Uterus (tissue), 4 donors: ENCODE measurements at places on chromosomes 7 and 10.

DNA sequence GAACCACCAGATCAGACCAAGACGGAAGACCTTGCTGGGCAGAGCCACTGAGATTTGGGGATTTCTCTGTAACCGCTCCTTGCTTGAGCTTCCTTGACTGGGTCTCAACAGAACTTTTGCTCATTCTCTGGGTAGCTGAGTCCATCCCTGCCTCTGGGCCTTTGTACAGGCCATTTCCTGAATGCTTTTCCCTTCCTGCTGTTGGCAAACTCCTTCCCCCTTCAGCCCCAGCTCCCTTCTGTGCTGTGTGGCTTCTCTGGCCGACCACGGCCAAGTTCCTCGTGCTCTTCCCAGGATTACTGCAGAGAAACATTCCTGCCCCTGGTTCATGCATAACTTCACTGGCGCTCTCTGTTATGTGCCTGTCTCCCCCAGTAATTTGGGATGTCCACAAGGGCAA lies 150.5 kb upstream of the GPR26 start:
- no peak for DNase-seq

GRCh38 chr7:136045181-136045580 lies 68.0 kb upstream of the MTPN start:
- DNase-seq: no peak

DNA sequence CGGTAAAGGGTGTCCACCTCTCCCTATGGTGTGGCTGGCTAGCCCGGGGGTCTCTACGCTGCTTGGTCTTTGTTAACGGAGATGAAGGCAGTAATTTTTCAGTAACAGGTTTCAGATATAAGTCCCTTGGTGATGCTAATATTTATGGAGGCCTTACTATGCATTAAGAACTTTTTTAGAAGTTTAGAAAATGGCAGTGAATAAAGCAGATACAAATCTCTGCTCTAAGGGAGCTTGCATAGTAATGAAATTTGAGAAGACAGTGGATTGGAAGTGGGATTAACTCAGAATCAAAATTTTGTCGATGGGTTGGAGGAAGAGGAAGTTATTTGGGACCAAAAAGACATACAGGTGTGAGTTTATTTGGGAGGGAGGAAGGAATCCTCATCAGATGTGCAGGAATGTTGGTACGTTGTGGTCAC lies 445 bp downstream of the SSBP1 start:
- DNase-seq: no peak

- DNase-seq: no peak
Measured at GRCh38 chr7:26043801-26044200, 108.2 kb upstream of the NFE2L3 start.

DNA sequence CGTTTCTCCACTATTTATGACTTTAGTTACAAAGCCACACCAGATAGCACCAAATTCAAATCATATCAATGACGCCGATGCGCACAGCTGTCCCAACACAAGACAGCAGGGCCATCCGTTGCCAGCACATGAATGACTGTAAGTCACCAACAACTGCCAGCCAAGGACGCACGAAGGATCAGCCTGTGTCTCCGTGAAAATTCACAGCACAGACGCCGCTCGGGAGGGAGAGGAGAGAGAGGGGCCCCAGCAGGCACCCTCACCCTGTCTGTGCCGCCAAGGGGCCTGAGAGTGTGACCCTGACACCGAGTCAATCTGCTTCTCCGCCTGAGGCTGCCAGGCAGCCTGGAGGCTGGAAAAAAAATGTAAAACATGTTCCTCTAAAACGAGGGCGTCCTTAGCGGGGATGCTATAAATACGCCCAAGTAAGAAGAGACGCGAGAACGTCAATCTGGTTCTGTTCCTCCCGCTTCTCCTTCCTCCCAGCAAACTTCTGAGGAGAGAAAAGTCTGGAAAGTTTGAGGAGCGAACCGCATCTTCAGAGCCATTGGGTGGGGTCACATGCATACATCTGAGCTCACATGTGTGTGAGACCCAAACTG lies 111.2 kb downstream of the PTPRN2 start:
- DNase-seq: no peak

GRCh38 chr7:158959954-158960353 lies 103.6 kb downstream of the DYNC2I1 start:
- DNase-seq: no peak

DNA sequence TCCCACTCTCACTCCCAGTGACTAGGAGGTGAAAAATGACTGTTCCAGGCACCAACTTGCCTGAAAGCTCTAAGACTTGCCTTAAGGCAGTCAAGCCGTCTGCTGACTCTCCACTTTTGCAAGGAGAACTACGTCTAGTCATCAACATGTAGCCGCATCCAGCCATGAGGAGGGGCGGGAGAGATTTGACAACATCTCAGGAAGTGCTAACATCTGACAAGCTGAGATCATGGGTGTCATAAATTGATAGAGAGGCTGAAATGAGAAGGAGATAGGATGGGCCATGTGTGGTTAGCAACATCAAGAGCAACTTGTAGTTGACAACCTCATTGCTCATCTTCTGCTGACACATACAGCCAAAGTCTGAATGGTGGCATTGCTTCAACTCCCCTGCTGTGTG lies 9.0 kb upstream of the TBXAS1 start:
- no peak for DNase-seq

GRCh38 chr7:122412883-122413282 lies 108.3 kb upstream of the FEZF1 start:
- peak; percentile 27 for DNase-seq

- DNase-seq: no peak
Measured at GRCh38 chr7:42269161-42269560, 32.2 kb upstream of the GLI3 start.

GRCh38 chr10:88293073-88293472 lies 290.0 kb downstream of the RNLS start:
- no peak for DNase-seq
